ENCODE measurements at places on chromosomes 4 and X. TPM values are rescaled to one million over a fixed set of nuclear protein-coding genes. Genes with fewer than 3 reads are reported as not detected.

DNA sequence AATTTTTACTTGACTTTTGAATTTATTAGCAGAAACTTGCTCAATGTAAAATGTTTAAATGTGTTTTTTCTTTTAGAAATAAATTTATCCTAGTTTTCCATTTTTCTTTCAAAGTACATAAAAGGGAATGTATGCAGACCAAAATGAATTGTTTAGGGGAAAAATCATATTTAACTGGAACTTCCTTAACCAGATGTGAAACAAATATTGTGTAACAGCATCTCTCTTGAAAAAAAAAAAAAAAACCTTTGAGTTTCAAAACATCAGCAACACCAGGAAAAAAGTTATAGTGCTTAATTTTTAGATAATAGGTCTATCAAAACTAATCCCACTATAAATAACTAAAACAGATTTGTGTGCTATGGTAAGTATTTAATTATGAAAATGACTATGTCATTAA is 14.5 kb upstream of the CCNA2 start:
- no peaks in the 10 kb centered on the region for H3K4me1 ChIP-seq
- no peaks in the 10 kb centered on the region for H3K27me3 ChIP-seq
- H3K27ac ChIP-seq = no peak overlapping the region
- no peak for DNase-seq
- peaks cover 16% of the 10 kb centered on the region for H3K36me3 ChIP-seq

- H3K27me3 ChIP-seq = peaks cover 9% of the 10 kb centered on the region
- H3K36me3 ChIP-seq = peaks cover 4% of the 10 kb centered on the region
- H3K4me1 ChIP-seq = peaks cover 13% of the 10 kb centered on the region
- peak; percentile 3 for DNase-seq
- peak overlapping the region; percentile 99 for H3K27ac ChIP-seq
These were observed 850 bp downstream of the IGBP1 start for GRCh38 chrX:70134116-70134477.

Gene MGAT4D
- 0.13 TPM for total RNA-seq

DNA sequence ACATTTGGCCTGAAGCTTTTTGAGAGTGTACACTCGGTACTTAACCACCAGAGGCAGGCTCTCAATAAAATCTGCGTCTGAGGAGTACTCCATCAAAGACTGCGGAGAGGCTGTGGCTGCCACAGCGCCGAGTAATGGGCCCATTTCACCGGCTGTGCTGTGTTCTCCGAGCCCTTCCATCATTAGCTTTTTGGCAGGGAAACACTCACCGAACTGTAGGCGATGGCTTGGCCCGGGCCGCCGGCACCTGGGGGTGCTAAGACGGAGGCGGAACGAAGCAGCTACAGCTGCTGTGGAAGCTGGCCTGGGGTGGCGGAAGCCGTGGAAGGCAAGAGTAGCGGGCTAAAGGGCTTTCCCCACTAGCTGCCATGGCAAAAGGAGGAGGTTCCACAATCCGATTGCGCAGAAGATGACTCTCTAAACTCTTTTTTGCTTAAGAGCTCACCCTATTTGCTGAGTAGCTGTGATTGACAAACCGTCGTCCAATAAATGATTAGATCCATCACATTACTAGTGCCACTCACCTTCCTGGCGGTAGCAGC is 48.5 kb upstream of the PABPC1L2A start:
- peaks cover 3% of the 10 kb centered on the region for H3K36me3 ChIP-seq
- H3K4me3 ChIP-seq = peak overlapping the region; percentile 74
- no peak overlapping the region for H3K27ac ChIP-seq
- no peaks in the 10 kb centered on the region for H3K4me1 ChIP-seq
- H3K27me3 ChIP-seq = no peaks in the 10 kb centered on the region

Gene POLR2B
- total RNA-seq = 95.5 TPM

DNA sequence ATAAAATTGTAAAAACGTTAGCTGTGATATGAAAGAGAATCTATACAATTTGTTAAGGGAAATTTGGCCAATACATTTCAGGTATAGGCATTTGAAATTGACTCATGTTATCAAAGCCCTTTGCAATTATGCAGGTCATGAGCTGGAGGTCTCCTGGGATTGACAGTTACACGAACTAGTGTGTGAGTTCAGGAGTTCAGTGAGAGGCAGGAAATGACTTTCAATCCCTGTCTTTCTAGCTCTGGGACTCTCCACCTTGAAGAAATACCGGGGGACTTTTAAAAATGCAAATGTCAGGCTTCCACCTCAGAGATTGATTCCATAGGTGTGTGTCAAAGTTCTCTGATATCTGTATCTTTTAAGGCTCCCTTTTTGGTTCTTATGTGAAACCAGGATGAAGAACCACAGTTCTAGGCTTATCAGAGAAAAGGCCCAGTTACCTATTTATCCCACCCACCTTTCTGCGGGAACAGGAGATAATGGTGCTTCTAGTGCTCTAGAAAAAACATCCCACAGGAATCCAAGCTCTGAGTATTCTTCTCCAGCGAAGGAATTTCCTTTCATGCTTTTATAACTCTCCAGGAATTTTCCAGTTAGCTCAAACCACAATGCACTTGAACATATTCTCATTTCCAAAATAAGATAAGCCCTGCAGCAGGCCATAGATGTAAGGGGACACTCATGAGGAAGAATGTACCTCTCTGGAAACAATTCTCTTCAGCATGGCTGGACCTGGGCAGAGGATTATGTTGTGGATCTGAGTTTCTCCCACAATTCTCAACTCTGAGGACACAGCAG is 501.0 kb downstream of the IDS start:
- DNase-seq = no peak
- H3K27me3 ChIP-seq = no peaks in the 10 kb centered on the region
- H3K36me3 ChIP-seq = no peaks in the 10 kb centered on the region
- no peaks in the 10 kb centered on the region for H3K4me1 ChIP-seq
- H3K27ac ChIP-seq = no peak overlapping the region

Gene USP26
- total RNA-seq = not detected

Gene EDA
- 2.3 TPM for total RNA-seq

DNA sequence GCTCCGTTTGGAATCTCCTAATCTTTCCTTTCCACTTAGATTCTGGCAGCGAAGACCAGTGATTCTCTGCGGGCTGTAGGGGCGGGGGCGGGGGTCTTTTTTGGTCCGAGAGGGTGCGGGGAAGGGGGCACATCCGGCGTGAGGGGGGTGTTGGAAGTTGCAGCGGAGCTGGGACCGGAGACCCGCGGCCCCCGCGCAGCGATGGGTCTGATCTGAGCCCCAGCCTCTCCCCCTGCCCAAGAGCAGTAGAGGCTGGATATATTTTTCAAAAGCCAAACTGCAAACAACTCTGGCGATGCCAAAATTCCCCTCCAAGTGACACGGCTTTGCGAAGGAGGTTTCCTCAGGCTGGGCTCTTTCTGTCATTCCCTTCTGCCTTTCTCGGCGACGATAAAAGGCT is 355 bp downstream of the GRID2 start:
- H3K27me3 ChIP-seq = peaks cover 8% of the 10 kb centered on the region
- peak; percentile 9 for DNase-seq
- H3K27ac ChIP-seq = no peak overlapping the region
- H3K4me3 ChIP-seq = peak overlapping the region; percentile 92
- no peaks in the 10 kb centered on the region for H3K36me3 ChIP-seq

- no peaks in the 10 kb centered on the region for H3K27me3 ChIP-seq
- H3K4me3 ChIP-seq = no peak overlapping the region
- no peaks in the 10 kb centered on the region for H3K36me3 ChIP-seq
- H3K27ac ChIP-seq = no peak overlapping the region
- H3K4me1 ChIP-seq = peaks cover 13% of the 10 kb centered on the region
These were observed 56.9 kb upstream of the GPRIN3 start for GRCh38 chr4:89364541-89364940.

DNA sequence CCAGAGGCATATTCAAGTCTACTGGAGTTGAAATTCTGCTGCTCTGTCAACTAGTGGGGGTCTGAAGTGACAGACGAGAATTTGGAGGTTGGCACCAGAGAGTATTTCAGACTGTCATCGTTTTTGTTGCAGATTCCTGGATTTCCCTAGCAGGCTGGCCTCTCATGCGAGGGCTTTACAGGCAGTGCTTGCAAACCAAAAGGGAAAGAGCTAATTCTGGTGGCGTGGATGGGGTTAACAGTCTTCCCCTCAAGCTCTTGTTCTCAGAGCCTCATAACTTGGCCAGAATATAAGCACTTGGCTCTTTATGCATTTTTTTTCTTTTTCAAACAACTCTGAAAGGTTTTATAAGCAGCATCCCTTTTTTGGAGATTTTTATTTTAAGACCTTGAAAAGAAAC is at the start of gene SPARCL1:
TSS of gene SPARCL1 (minus strand) at position 190 of the 400 bp plus-strand sequence. CDS start 29,802 bp downstream, outside the sequence.
- H3K36me3 ChIP-seq = no peaks in the 10 kb centered on the region
- no peak within 1 kb of the TSS for H3K4me3 ChIP-seq
- H3K27me3 ChIP-seq = no peaks in the 10 kb centered on the region
- no peak for DNase-seq

DNA sequence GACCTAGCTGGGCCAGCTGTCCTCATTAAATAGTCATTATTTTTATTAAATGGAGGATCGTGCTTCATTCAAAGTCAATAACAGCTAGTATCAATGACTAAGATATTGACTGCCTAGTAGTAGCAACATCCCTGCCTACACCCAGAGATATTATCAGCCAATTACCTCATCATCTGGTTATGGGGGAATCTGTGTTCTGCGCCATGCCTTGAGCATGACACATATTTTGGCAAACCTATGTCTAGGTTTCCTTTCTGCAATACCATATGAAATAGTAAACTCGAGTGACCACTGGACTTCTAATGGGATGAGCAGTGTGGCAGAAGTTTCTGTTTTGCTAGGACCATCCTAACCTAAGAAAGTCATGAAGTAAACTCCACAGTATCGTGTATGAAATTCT is 50.0 kb upstream of the AADAT start:
- DNase-seq = no peak
- H3K36me3 ChIP-seq = no peaks in the 10 kb centered on the region
- no peak overlapping the region for H3K27ac ChIP-seq
- no peaks in the 10 kb centered on the region for H3K4me1 ChIP-seq

- H3K4me3 ChIP-seq = no peak overlapping the region
- no peaks in the 10 kb centered on the region for H3K36me3 ChIP-seq
- no peaks in the 10 kb centered on the region for H3K27me3 ChIP-seq
- no peak overlapping the region for H3K27ac ChIP-seq
- DNase-seq = no peak
These were observed 52.8 kb downstream of the APOO start for GRCh38 chrX:23854945-23855344.

Gene RAB33A
- 4.1 TPM for total RNA-seq

DNA sequence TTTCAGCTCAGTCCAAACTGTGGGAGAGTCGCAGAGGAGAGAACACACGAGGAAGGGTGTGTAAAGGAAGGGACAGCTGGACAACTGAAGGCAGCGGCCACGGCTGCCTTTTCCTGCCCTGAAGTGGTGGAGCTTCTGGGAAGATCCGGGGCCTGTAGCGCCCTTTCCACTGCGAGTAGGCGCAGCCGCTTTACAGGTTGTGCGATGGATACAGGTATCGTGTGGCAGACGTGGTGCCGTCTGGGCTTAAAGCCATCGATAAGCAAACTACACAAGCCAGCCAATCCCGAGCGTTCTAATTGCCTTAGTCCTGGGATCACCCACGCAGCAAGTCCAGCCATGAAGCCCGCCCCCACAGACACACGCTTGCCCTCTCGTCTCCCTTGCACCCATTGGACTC is 15.4 kb downstream of the NKX6-1 start:
- DNase-seq = no peak
- H3K4me3 ChIP-seq = peak overlapping the region; percentile 31
- H3K4me1 ChIP-seq = peaks cover 26% of the 10 kb centered on the region
- no peak overlapping the region for H3K27ac ChIP-seq
- H3K36me3 ChIP-seq = no peaks in the 10 kb centered on the region

Gene HPGD
- total RNA-seq = 14.6 TPM

- H3K36me3 ChIP-seq = no peaks in the 10 kb centered on the region
- no peak overlapping the region for H3K4me3 ChIP-seq
- no peak overlapping the region for H3K27ac ChIP-seq
- no peak for DNase-seq
- H3K27me3 ChIP-seq = no peaks in the 10 kb centered on the region
These were observed 37.9 kb upstream of the TRPC3 start for GRCh38 chr4:121989715-121990114.

Gene AR
- total RNA-seq = 20.2 TPM

- peaks cover 1% of the 10 kb centered on the region for H3K4me1 ChIP-seq
- no peak overlapping the region for H3K4me3 ChIP-seq
- H3K36me3 ChIP-seq = no peaks in the 10 kb centered on the region
- no peak overlapping the region for H3K27ac ChIP-seq
These were observed 191.8 kb downstream of the GPC3 start for GRCh38 chrX:133793626-133794025.

DNA sequence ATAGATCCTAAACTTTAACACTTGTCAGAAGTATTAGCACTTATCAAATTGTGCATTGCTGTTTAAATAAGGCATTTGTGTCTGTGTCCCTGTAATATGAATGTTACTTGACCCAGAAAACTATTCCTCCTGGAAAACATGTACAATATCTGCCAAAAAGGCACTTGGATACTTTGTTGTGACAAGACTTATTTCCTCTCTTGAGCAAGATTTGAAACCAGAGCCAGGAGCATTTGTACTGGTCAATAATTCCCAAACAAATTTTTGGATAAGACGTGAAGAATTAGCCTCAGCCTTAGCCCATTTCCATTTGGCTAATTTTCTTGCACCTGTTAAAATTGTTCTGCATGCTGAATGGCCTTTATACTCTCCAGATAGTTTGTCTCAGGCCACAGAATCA is 176.3 kb upstream of the GK2 start:
- DNase-seq = no peak
- no peak overlapping the region for H3K4me3 ChIP-seq
- H3K27me3 ChIP-seq = peaks cover 3% of the 10 kb centered on the region
- no peaks in the 10 kb centered on the region for H3K4me1 ChIP-seq
- H3K36me3 ChIP-seq = no peaks in the 10 kb centered on the region
- no peak overlapping the region for H3K27ac ChIP-seq

Gene CXCL6
- total RNA-seq = 0.15 TPM

DNA sequence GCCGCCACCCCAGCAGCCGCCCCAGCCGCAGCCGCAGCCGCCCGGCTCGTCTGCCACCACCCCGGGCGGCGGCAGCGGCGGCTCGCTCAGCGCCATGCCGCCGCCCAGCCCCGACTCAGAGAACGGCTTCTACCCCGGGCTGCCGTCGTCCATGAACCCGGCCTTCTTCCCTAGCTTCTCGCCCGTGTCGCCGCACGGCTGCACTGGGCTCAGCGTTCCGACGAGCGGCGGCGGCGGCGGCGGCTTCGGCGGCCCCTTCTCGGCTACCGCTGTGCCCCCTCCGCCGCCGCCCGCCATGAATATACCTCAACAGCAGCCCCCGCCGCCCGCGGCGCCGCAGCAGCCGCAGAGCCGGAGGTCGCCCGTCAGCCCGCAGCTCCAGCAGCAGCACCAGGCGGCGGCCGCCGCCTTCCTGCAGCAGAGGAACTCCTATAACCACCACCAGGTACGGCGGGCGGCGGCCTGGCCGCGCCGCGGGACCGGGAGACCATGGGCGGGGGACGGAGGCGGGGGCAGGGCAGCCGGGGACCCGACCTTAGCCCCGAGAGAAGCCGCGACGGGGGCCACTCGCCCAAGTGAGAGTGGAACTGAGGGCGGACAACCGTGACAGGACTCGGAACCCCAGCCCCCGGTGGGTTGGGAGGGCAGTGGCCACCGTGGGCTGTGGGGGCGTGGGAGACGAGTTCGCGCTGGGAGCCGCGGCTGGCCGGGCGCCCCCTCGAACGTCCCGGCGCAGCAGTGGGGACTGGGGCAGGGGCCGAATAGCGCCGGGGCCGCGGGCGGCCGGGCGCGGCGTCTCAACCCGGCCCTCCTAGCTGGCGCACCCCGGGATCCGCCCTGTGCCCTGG is 1.8 kb downstream of the CPEB2 start:
- peaks cover 17% of the 10 kb centered on the region for H3K4me1 ChIP-seq
- H3K27ac ChIP-seq = no peak overlapping the region
- H3K27me3 ChIP-seq = peaks cover 5% of the 10 kb centered on the region
- peaks cover 5% of the 10 kb centered on the region for H3K36me3 ChIP-seq

Gene NUP54
- 44.2 TPM for total RNA-seq

- no peaks in the 10 kb centered on the region for H3K36me3 ChIP-seq
- no peak overlapping the region for H3K27ac ChIP-seq
- no peak overlapping the region for H3K4me3 ChIP-seq
- H3K4me1 ChIP-seq = no peaks in the 10 kb centered on the region
- H3K27me3 ChIP-seq = no peaks in the 10 kb centered on the region
These were observed 48.6 kb downstream of the DCLK2 start for GRCh38 chr4:150126864-150127203.

All from endothelial cell (in vitro differentiated cells).